Activated CD4-positive, alpha-beta memory T cell treated with anti-CD3 and anti-CD28 coated beads, Interleukin-2, amount 10 ng/mL, durations not matched to agents 7 days and 5 days (primary cell): ENCODE measurements at places on chromosomes 16 and 17.

GRCh38 chr17:17376362-17376761, 73.2 kb downstream of the NT5M start:
- no peak for DNase-seq

GRCh38 chr16:53111078-53111791, 56.4 kb downstream of the CHD9 start:
- no peak for DNase-seq

- DNase-seq = no peak
These were observed 16.7 kb upstream of the IRF8 start for GRCh38 chr16:85882181-85882810.

DNA sequence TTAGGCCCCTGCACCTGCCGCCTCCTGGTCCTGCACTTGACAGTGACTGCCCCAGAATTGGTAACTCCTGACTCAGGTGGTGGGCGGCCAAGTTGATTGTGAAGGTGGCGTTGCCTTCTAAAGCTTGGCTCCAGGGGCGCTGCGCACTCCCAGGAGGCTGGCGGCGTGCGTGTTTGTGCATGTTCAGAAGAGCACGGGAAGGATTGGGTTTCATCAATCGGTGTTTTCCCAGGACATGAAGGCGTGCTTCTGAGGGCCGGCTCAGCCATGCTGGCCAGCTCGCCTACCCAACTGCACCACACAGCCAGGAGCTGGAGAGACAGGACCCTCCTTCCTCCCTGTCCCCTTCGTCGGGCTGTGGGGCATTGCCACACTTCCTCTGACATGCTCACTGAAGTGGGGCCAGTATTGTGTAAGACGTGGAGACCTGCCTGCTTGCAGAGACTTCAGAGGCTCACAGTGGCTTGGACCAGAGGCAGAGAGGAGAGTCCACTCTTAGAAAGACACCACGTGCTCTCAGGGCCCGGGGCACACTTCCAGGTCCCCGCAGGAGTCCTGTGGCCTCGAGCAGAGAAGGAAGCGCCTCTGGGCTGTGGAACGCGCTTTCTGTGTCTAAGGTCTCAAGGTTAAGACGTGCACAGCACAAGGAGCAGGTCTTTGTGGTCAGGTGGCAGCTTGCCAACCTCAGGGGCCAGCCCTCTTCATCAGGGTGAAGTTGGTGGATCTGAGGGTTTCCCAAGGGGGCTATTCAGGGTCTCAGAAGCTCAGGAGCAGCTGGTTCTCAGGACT, 2.8 kb downstream of the RAB40C start:
- DNase-seq = no peak

DNA sequence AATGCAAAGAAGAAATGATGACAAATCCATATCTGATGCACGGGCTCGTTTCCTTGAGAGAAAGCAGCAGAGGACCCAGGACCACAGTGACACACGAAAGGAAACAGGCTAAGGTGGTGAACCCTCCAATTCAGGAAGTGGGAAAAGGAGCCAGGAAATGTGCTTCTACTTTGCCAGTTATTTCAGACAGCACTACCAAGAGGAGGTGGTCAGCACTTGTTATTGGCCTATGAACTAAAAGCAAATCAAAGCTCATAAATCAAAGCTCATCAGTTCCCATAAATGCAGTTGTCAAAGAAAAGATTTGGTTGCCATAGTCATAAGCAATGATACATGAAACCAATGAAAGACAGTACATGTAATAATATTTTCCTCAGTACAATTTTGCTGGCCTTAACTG, 12.6 kb upstream of the CLTC start:
- no peak for DNase-seq

GRCh38 chr17:55308613-55309391, 44.0 kb downstream of the HLF start:
- no peak for DNase-seq
